Bone marrow (tissue), 2 donors: ENCODE measurements at places on chromosomes 6 and 20.

GRCh38 chr6:14077193-14077867 lies 40.2 kb upstream of the CD83 start:
- no peak for DNase-seq

DNA sequence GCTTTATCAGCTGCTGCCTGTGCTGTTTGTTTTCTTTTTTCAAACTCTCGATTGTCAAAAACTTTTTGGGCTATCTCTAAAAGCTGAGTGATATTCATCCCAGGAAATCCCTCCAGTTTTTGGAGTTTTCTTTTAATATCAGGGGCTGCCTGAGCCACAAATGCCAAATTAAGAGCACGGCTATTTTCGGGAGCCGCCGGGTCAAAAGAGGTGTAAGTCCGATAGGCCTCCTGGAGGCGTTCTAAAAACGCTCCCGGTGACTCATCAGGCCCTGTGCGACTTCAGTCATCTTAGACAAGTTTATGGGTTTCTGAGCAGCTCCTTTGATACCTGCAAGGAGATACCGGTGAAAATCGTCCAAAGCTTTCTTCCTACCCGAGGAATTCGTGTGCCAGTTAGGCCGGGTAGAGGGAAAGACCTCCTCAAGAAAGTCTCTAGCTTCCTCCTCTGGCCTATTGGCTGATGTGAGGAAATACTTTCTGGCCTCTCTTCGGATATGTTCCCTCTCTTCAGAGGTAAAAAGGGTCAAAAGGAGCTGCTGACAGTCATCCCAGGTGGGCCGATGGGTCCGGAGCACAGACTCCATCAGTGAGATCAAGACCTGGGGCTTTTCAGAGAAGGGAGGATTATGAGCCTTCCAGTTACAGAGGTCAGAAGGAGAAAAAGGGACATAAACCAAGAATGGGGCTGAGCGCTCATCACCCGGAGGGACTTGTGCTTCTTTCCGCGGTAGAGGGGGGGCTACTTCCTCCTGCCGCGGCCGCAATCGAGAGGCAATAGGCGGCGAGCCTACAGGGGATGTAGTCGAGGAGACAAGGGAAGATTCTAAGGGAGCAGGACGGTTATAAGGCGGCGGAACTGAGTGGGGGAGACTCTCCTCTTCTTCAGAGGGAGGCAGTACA lies 151.1 kb downstream of the TRIM27 start:
- DNase-seq, result no peak

GRCh38 chr6:24831771-24832716 lies 33.3 kb upstream of the ARMH2 start:
- DNase-seq, result no peak

- no peak for DNase-seq
Observed at GRCh38 chr20:4480104-4480503, 241.6 kb upstream of the PRND start.

GRCh38 chr20:43477193-43477592 lies 19.5 kb downstream of the SRSF6 start:
- DNase-seq, result no peak

- DNase-seq, result no peak
Observed at GRCh38 chr20:31712112-31712553, 10.5 kb downstream of the BCL2L1 start.

- no peak for DNase-seq
Observed at GRCh38 chr20:50758469-50758868, 27.1 kb downstream of the PARD6B start.

- DNase-seq, result no peak
Observed at GRCh38 chr6:39102821-39103136, 12.2 kb downstream of the SAYSD1 start.

GRCh38 chr6:146200176-146200575 lies 171.3 kb downstream of the GRM1 start:
- DNase-seq, result no peak

- no peak for DNase-seq
Observed at GRCh38 chr6:70547313-70547712, 19.4 kb upstream of the SDHAF4 start.

DNA sequence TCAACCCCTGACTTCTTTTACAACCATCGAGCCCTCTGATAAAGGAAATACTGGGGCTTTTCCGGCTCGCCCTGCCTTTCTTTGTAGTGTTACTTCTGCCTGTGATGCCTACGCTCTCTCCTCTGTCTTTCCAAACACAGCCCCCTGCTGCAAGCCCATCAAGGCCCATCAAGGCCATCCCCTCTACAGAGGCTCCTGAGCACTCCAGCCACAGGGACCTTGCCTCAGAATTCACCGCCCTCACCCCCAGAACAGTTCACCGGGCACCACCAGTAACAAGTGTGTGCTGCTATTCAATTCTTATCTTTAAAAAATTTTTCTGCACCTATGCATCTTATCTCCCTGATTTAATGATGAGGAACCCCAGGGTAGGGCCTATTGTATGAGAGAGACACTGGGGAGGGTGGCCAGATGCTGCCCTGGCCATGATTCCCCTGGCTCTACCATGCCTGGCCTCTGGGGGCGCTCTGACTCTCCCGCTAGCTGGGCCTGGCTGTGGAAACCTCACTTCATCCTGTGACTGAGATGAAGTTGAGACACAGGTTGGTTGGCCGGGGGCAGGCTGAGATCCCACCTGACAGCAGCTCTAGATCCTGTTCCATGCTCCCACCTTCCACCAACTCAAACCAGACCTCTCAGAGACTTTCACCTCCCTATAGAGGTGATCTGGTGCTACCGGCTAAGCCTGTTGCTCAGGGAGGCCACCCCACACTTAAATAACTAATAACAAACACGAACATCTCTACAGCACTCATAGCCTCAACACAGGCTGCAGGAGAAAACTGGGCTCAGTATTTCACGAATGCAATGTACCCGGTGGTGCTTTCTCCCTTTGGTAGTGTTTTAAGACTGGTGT lies 19.2 kb upstream of the GLP1R start:
- no peak for DNase-seq

GRCh38 chr6:56450882-56451739 lies 191.6 kb downstream of the DST start:
- DNase-seq, result no peak

DNA sequence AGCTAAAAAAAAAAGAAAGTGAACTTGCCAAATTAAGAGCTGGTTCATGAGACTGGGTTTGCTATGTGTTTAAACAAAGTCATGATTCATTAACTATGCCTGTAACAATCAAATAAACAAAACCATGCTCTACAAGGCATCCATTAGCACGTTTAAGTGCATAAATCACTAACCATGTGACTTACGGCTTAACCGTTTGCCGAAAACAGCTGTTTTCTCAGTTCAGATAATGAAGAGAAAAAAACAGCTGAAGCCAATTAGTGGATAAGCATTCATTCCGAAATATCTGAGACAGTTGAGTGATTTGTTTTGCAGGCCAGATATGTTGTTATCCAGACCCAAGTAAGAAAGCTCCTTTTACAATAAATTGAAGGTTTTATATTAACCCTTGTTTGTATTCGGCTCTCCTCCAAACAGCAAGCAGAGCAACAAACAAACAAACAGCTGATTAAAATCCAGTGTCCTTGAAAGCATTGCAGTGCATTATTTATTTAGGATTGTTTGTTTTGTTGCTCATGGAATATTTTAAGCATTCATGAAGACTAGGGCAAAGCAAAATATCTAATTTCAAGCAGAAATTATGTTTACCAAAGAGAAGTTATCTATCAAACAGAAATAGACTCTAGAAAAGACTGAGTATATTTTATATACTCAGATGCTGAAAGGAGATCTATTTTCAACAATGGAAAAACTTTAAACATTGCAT lies 343.5 kb downstream of the RFPL4B start:
- no peak for DNase-seq

GRCh38 chr6:125154118-125154760 lies 666 bp downstream of the TPD52L1 start:
- no peak for DNase-seq

DNA sequence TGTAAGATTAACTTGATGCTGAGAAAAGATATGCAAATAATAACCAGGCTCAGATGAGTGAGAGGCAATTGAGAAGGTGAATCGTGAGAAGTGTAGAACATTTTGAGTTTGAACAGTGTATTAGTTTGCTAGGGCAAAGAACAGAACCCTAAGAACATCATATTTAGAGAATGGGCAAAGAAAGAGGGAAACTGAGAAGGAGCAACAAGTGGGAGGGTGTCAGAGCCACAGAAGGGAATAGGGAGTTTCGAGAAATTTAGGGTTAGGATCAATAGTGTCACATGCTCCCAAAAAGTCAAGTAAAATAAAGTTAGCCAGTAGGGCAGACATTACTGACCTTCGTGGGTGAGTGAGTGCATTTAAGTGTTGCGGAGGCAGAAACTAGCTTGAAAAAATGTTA lies 5.5 kb upstream of the FAXC start:
- DNase-seq, result no peak

GRCh38 chr20:63290677-63291472 lies 2.1 kb upstream of the COL20A1 start:
- DNase-seq, result no peak

DNA sequence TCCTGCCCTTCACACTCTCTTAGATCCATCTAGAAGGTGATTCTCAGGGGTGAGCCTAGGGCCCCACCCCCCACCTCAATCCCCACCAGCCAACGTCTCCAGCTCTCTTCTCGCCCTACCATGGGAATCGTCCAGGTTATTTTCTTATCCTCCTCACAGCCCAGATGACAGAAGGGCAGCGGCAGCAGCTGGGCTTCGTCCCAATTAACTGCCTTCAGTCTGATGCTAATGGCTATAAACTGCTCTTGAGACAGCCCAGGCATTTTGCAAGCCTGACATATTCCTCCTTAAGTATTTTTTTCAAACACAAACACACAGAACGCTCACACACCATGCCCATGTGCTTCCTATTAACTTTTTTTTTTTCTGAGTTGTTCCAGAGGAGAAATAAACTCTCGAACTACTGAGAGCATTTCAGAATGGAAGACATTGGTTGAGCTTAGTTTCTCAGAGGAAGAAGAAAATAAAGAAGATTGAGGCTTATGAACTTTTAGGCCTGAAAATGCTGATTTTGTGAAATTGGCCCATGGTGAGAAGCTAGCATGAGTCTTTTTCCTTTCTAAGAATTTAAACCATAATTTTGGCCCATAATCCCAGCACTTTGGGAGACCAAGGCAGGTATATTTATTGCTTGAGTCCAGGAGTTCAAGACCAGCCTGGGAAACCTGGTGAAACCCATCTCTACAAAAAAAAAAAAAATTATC lies 124.6 kb downstream of the EYA2 start:
- DNase-seq, result no peak

DNA sequence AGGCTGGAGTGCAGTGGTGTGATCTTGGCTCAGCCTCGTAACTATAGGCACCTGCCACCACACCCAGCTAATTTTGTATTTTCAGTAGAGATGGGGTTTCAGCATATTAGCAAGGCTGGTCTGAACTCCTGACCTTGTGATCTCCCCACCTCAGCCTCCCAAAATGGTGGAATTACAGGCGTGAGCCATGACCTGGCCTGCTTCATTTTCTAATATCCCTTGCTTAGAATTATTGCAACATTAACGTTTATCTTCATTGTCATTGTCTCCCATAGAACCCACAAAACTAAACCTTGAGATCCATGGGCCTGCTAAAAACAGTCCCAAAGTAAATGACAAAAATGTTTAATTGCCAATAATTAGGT lies 6.1 kb downstream of the EEF1A1 start:
- no peak for DNase-seq

DNA sequence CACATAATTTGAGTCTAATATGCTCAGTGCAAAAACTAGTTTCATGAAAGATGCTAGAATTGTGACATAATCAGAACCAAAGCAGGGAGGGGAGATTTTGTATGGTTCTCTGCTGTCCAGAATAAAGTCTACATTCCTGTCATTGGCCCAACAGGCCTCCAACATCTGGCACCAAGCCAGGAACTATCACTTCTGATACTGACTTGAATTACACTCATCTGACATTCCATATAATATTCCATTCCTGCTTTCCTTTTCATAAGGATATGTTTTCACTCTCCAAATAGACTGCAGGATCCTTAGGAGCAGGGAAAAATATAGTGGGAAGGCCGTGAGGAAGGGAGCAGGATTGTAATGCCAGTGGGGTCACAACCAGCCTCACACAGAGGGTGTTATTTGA lies 84.6 kb upstream of the BTN3A2 start:
- no peak for DNase-seq

DNA sequence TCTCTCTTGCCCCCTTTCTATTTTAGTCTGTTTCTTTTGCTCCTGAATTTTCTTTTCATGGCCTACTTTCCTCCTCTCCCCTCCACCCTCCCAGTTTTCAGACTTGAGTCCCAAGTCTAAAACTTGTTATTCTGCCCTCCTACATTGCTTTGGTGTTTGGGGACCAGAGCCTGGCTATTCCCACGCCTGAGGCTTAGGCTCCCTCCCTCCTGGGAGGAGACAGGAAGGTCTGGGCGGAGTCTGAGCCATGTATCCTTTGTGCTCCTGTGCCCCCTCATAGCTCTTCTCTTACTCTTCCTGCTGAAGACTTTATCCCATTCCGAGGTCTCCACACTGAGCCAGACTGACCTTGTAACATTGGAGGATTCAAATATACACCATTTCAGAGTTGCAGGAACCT lies 69.5 kb downstream of the DAAM2 start:
- DNase-seq, result no peak

- no peak for DNase-seq
Observed at GRCh38 chr6:106168097-106168888, 82.2 kb downstream of the PRDM1 start.
